ENCODE measurements at places on chromosomes 11 and 22.

DNA sequence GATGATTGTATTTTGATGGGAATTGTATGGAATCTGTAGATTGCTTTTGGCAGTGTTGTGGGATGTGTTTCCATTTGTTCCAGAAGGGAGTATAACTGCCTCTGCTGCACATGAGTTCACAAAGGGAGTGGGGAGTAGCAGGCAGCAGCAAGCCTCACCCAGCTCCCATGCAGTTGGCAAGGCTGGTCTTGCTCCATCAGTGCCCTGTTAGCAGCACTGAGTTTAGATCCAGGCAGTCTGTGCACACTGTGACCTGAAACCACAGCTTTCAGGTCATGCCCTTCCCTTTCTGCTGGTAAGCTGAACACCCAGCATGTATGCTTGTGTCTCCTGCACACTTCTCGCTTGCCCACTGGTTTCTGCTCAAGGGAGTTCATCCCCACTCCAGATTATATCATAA, 3.7 kb upstream of the NUCB2 start:
- DNase-seq = no peak

DNA sequence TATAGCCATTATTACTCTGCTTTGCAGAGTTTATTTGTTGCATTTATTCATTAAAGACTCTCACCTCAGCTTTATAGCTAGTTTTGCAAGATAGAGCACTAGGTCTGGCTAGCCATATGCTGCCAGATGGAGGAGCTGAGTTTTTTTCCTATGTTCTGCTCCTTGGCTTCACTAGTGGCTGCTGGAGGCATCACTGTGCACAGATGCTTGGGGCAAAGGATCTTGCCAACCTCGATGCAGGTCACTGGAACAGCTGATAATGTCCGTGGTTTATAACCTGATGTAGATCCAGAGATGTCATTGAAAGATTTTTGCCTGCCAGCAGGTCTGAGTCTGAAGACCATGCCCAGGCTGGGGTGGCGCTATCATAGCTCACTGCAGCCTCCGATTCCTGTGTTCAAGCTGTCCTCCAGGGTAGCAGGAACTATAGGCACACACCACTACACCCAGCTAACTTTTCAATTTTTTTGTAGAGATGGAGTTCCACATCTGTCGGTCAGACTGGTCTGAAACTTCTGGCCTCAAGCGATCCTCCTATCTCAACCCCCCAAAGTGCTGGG, 63.2 kb downstream of the PACS1 start:
- no peak for DNase-seq

DNA sequence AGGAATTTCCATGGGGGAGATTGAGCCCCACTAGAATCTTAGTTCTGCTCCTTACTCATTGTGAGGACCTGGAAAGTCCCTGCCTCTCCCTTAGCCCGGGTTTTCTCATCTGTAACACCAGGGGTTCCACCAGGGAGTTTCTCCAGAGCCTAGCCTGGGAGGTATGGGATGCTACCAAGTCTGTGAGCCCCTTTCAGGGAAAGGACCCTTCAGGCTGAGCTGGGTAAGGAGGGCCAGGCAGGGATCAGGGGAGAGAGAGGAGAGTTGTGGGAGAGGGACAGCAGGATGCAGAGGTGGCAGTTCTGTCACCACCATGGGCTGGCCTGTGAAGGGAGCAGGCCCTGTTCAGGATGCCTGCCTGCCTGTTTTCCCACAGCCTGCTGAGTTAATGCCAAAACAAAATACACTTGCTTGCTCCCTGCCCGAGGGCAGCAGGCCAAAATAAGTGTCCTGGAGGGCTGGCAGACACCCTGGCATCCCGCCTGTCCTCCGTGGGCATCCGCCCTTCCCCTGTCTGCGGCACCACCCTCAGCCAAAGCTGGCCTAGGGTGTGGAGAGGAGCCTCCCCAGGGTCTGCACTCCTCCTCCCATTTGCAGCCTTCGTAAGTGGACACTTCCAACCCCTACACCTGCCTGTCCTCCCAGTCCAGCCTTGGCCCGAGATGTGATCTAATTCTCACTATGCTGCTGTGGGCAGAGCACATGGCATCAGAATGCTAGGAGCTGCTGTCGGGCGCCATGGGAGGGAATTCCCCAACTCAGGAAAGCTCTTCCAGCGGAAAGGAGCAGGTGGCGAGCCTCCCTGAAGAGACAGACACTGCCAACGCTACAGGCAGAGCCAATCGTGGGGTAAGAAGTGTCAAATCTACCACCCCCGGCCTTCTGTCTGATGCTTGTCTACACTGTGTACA, 5.9 kb upstream of the FCHSD2 start:
- DNase-seq = no peak

- no peak for DNase-seq
Measured at GRCh38 chr11:57303280-57303989, 21.3 kb downstream of the TNKS1BP1 start.

DNA sequence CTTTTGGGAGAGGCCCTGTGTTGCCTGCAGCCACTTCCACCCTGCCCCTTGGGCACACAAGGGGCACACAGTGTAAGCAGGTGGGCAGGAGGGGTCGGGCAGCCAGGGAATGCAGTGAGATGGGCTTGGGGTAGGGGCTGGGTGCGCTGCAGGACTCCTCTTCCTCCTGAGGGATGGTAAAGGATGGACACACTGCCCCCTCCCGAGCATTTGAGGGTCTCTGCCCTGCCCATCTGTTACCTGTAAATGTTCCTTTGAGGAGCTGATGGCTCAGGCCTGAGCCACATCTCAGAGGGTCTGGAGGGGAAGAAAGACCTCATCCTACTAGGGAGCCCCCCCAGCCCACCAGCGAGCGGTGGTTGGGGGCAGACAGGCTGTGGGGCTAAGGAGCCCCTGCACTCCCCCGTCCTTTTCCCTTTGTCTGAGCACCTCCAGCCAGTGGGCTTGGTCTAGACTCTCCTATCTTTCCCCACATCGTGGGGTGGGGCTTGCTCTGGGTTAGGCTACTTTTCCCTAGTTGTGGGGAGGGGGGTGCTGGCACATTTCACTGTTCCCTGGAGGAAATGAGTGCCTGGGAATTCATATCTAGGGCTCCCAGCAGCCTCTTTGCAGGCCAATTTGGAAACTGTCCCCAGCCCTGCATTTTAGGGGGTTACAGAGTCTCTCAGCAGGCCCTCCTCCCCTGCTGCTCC, 1.7 kb upstream of the TSSC4 start:
- DNase-seq = no peak

- DNase-seq = no peak
Measured at GRCh38 chr11:88167853-88168252, 7.4 kb downstream of the RAB38 start.

- DNase-seq = peak; percentile 79
Measured at GRCh38 chr11:112163875-112164685, at the start of gene IL18. Gene IL18 (minus strand): TSS chr11:112164094. CDS start chr11:112155053, 9,041 bp downstream.

- DNase-seq = peak; percentile 51
Measured at GRCh38 chr11:1832211-1832919, 2.4 kb upstream of the SYT8 start.

DNA sequence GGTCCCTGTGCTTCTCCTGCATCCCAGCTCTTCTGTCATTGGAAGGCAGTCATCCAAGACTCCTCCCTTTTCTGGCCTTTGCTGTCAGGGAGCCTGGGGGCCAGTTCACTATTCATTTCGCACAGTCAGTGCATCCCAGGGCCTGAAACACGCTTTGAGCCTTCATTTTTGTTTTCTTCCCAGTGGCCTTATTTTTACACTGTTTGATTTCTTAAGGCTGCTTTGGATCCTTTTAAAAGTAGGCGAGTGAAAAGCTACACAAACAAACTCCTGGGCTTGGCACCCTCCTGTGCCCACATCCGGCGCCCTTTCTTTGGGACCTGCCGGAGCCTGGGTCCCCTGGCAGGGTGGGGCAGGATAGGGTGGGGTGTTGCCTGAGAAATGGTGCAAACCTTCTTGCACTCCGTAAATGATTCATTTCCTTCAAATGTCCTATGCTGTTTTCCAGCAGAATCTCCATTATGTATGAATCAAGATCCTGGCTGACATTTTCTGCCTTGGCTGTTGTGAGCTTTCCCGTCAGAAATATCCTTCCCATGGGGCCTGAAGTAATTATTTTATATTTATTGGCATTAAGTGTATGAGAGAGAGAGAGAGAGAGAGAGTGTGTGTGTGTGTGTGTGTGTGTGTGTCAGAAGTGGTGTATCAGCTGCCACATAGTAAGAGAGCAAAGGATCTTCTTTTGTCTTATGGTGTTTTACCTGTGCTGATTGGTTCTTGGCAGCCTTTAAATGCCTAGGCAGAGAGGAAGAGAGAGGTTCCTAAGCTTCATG, 45.6 kb downstream of the BCR start:
- DNase-seq = no peak

DNA sequence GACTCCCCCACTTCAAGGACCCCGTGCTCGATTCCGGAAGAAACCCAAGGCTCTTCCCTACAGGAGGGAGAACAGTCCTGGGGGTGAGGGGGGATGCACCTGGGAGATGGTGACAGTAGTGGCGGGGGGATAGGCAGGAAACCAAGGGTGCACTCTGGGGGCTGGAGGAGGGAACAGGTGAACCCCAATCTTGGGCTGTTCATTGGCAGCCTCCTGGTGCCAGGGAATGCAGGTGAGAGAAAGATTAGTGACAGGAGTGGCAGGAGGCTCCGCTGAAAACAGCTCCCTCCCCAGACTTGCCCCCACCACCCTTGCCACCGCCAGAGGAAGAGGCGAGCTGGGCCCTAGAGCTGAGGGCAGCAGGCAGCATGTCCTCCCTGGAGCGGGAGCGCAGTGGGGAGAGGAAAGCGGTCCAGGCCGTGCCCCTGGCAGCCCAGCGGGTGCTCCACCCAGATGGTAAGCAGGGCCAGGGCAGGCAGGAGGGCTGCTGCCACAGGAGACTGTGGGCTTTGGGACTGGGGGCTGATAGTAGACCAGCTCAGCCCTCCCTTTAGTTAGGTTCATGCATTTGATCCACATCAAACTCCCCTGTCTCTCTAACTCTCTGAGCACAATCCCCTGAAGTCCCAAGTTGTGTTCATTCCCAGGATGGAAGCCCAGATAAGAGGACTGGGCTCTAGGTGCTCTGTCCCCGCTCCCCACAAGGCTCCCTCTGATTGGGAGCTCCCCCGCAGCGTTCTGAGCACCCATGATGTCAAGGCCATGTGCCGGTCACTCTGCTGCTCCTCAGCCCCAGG, 14.5 kb downstream of the ROBO3 start:
- no peak for DNase-seq

GRCh38 chr11:71951741-71952310, 23.0 kb downstream of the RNF121 start:
- DNase-seq = no peak
